ENCODE measurements at places on chromosomes 11 and 22.

DNA sequence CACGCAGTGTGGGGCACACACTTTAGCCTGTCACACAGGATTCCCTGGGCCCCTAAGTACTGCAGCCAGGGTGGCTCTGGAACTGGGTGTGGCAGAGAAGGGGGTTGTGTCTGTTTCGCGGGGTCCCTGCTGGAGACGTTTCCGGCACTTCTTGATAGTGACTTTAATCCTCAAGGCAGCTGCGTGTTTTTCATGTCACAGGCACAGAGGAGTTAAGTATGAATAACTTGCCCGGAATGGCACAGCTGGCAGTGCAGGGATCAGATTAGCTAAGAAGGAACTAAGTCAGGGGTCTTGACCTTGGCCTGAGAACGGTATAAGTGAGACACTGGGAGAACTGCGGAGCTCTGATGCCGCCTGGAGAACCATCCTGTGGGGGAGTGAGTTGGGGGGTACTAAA lies 7.5 kb upstream of the KRTAP5-7 start:
- no peak for DNase-seq

DNA sequence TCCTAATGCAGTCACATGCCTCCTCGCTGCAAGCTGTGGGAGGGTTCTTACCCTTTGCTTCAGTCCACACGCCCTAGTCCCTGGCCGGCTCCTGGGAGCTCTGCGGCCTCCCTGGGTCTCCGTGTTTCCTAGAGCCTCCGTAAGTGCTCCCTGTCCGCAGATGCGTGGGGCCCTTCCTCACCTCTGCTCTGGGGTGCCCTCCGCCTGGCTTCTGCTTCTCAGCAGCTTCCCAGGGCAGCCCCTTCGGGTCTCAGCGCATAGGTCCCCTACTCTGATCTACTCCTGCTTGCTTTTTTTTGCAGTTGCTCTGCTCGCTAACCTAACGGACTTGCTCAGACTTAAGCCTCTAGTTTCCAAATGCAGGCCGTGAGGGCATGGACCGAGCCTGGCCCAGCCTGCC lies 22.4 kb downstream of the CAPN1 start:
- DNase-seq = no peak

GRCh38 chr11:125376117-125376516 lies 119.9 kb downstream of the FEZ1 start:
- DNase-seq = peak; percentile 59

DNA sequence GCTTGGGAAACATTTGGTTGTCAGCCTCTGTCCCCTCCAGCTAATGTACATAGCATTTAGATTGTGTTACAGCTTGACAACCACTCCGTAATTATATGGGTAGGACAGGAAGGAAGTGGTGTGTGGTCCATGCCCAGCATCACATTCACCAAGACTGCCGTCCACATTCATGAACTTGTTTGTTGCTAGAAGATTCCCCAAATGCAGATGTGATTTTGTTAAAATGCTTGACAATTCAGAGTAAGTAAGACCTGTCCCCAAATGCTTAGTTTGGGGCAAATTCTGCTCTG lies 1482.7 kb downstream of the TBC1D22A start:
- DNase-seq = no peak

- DNase-seq = no peak
Measured at GRCh38 chr11:120518356-120518755, 6.8 kb downstream of the GRIK4 start.

GRCh38 chr11:27723687-27724086 lies 23.4 kb upstream of the BDNF start:
- DNase-seq = no peak

DNA sequence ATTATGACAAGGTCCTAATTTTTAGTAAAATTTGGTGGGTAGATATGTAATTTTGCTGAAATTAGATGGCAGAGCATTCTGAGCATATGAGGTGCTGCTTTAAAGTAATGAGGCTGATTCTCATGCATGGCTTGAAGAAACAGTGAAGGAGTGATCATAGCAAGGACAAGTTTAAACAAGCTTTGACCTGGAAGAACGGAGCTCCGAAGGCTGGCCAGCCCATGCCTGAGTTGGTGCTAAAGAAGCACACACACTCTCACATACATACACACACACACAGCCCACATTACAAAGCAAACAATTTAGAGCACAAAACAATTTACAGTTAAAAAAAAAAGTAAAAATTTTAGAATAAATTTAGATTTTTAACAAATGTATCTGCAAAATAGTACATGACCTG lies 150.7 kb downstream of the DCDC1 start:
- no peak for DNase-seq

DNA sequence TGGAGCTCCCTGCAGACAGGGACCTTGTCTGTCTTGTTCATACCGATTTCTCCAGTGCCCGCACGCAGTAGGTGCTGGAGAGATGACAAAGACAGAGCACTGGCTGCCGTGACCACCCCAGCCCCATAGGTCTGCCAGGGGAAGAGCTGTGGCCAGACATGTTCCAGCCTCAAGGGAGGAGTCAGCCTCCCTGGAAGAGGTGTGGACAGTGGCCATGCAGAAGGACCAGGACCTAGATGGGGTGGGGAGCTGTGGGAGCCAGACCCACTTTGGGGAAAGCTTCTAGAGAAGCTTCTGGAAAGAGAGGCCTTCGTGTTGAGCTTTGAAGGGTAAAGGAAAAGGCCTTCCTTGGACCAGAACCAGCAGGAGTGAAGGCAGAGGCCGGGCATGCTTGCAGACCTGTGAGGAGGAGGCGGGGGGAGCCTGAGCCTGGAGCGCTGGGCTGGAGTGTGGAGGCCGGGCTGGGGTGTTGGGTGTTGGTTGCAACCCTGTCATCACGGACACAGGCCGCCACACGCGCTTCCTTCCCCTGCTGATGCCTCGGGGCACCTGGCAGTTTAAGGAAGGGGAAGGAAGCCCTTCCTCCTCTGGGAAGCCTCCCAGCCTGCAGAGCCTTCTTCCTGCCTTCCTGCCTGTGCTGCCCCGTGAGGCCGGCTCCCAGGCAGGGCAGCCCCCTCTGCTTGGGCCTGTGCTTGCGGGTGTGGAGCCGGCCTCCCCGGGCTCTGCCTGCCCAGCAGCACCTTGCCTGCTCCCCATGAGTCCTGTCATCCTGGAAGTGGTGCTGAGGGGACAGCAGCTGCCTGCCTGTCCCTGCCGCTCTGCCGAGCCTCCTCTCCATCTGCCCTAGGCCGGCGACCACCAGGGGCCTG lies 12.3 kb downstream of the RELT start:
- DNase-seq = no peak

DNA sequence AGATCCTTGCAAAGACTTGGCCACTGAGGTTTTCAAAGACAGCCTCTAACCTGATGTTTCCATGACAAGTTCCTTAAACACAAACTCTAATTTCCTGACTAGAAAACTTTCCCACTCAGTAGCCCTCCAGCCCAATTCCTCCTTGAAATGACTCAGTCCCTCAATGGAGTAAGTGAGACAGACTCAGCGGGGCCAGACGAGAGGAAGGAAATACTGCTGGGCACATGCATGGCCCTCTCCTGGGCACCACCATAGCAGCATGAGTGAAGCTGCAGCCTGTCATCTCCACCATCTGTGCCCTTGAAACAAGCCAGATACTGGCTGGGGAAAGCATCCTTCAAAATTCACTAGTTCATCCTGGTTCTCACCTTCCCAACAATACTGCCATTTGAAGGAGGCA lies 76.2 kb upstream of the GDPD4 start:
- DNase-seq = no peak

- no peak for DNase-seq
Measured at GRCh38 chr11:8276528-8276927, 12.8 kb upstream of the LMO1 start.

DNA sequence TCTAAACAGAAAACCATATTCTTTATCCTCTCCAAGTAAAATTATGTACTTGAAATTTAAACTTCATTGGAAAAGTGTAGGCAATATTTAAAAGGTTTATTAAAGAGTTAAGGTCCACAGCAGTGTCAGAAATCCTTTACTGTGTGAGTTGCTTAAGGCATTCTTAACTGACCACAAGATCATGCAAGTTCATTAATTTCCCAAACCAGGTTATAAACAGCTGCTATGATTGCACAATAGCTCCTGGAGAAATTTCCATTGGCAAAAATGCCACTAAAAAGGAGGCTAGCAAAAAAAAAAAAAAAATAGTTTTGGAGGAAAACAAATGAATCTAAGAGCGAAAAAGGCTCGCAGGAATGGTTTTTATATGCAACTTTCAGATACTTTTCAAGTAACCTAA lies 106.2 kb downstream of the ETS1 start:
- DNase-seq = no peak

GRCh38 chr11:95674657-95675358 lies 114.8 kb downstream of the FAM76B start:
- no peak for DNase-seq

- DNase-seq = no peak
Measured at GRCh38 chr22:43136255-43136654, 6.9 kb downstream of the MCAT start.

DNA sequence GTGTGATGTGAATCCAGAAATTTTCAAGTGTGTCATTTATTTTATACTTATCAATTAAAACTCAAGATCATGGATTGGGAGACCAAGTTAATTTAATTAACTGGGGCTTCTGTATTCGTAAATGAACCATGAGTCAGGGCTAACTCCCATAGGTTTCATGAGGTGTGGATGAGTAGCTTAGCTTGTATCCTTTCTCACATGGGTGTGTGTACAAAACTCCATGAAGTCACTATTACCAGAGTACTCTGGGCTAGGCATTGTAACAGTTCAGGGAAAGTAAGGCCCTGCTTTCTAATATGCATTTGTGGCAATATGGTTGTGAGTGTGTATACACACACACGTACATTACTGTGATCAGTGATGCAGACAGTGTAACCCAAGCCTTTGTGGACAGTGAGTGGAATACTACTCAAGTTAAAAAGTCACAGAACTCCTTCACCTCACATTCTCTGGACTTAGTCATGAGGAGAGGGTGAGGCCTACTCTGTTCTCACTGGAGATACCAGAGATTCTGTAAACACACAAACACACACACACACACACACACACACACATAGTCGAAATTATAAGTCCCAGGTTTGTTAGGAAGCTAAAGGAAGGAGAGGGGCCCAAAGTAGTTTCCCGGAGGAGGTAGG lies 3.5 kb downstream of the CNTF start:
- no peak for DNase-seq

GRCh38 chr11:118109231-118109630 lies 22.5 kb upstream of the SMIM35 start:
- no peak for DNase-seq

GRCh38 chr11:69863544-69864200 lies 44.5 kb upstream of the FGF3 start:
- DNase-seq = no peak

DNA sequence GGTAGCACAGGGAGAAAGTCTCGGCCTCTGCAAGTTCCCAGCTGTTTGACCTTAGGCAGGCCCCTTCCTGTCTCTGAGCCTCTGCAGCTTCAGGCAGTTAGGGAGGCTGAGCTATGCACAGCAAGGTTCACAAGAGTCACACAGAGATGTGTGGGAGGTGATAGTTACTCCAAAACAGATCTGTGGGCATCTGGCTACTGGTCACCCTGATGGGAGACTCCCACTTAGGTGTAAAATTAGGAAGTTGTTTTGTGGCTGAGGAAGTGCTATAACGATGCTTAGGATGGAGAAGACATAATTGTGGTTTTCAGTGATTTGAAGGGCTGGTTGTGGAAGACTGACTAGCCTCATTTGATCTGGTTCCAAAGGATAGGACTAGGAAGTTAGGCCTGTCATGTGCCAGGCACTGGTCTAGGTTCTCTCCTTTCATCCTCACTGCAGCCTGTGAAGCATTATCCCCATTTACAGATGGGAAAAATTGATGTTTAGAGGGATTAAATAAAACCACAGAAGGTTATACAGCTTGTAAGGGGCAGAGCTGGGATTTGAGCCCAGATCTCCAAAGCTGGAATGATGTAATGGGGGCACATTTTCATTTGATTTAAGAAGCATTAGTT lies 13.5 kb downstream of the ACO2 start:
- DNase-seq = no peak

- DNase-seq = no peak
Measured at GRCh38 chr22:29840498-29840897, 2.4 kb upstream of the ASCC2 start.

GRCh38 chr11:65574811-65575567 lies 864 bp upstream of the EHBP1L1 start:
- no peak for DNase-seq

- DNase-seq = no peak
Measured at GRCh38 chr11:83008581-83008923, 63.1 kb downstream of the RAB30 start.

DNA sequence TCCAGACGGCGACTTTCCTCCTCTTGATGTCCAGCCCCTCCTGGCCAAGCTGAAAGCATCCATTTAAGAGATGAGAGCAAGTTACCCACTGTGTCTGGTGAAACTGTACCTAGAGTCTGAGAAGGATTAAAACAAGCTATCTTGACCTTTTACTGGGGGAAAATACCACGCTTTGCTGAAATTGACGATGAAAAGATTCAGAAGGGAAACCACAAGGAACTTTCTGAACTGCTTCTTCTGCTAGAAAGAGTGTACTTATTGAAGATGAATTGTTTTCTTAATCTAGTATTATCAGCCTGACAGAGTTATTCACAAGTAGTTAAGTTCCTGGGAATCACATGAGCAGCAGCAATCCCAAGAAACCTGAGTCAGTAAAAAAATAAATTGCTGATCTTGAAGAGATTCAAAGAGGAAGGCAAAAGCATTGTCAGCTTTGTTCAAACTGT lies 13.1 kb upstream of the MS4A6A start:
- DNase-seq = no peak

GRCh38 chr22:17581631-17582030 lies 18.3 kb downstream of the SLC25A18 start:
- no peak for DNase-seq

DNA sequence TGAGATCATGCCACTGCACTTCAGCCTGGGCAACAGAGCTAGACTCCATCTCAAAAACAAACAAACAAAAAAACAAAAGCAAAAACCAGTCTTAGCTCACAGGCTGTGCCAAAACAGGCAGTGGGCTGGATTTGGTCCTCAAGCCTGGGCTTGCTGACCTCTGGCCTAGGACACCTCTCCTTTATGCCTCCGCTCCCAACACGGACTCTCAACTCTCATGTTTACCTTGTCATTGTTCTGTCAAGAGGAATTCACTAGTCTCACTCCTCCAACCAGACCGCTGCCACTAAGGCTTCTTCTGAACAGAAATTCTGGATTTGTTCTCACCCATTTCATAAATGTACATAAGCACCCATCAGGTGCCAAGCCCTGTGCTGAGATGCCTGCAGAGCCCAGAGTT lies 42.6 kb downstream of the FAM83F start:
- DNase-seq = no peak

DNA sequence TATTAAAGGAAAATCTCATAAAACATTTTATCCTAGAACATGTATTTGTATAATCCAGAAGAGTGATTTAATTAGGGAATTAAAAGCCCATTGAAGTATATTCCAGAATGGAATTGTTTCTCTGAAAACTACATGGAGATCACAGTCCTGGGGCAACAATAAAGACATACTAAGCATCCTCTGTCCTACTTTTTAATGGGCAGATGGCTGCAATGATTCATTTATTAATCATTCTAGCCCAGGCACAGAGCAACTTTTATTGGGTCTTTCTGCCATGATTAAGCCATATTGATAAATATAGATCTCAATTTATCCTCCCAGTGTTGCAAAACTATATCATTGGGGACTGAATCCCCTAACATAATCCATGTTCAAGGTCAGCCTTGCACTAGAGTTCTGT lies 22.0 kb downstream of the FAM181B start:
- no peak for DNase-seq

- DNase-seq = no peak
Measured at GRCh38 chr22:22450343-22450839, 58.2 kb downstream of the ZNF280B start.

- no peak for DNase-seq
Measured at GRCh38 chr11:43119275-43119970, 192.4 kb upstream of the API5 start.

- no peak for DNase-seq
Measured at GRCh38 chr22:21445437-21446127, 21.6 kb upstream of the TMEM191C start.

GRCh38 chr11:69240332-69241074 lies 53.5 kb upstream of the MYEOV start:
- DNase-seq = no peak

Measured in NCI-H1092 treated with DMSO at 0.1 percent for 48 hours (cell line).